ENCODE measurements at places on chromosomes 6 and 20.

DNA sequence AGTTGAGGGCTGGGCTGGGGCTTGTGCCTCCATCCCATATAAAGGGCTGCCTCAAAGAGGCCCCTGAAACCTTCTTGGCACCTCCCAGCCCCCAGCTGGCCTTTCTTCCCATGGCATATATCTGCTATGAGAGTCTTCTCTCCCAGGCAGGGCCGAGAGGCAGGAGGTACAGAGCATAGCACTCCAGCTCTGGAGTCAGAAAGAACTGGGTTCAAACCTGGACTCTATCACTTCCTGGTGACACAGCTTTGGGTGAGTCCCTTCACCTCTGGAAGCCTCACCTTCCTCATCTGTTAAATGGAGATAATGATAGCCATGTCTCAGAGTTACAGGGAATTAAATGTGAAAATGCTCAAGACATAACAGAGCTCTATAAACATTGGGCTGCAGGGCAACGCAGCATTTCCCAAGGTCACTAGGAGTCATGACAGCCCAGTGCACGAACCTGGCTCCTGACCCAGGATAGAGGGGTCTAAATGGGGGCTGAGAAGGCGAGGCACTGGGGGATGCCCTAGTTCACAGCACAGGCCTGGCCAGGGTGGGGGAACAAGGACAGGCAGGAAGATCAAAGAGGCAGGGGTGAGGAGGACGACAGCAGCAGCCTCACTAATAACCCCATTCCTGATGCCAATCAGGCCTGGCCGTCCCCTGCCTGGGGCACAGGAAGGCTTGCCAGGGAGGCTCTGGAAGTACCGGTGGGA lies 1.9 kb downstream of the FAM83C start:
- DNase-seq, result no peak

- no peak for DNase-seq
These were observed 574.2 kb downstream of the KHDRBS2 start for GRCh38 chr6:61711849-61712248.

DNA sequence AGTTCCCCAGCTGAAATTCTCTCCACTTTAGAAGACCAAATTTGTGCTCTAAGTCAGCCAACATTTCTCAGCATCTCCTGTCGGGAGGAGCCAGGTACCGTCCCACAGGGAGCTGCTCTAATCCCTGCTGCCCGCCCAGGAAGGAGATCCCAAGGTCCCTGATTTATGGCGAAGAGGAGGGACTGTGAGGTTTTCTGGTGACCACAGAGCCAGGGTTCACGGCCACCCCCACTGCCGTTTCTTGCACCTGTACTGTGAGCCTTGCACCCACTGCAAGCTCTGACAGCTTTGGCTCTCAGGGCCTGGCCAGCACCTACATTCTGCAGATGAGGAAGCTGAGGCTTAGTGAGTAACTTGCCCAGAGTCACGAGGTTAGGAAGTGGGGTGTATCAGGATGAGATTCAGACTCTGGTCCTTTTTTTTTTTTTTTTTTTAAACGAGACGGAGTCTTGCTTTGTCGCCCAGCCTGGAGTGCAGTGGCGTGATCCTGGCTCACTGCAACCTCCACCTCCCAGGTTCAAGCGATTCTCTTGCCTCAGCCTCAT lies 34.9 kb downstream of the FOXC1 start:
- no peak for DNase-seq

GRCh38 chr6:107539409-107539808 lies 49.5 kb downstream of the SOBP start:
- peak; percentile 36 for DNase-seq

DNA sequence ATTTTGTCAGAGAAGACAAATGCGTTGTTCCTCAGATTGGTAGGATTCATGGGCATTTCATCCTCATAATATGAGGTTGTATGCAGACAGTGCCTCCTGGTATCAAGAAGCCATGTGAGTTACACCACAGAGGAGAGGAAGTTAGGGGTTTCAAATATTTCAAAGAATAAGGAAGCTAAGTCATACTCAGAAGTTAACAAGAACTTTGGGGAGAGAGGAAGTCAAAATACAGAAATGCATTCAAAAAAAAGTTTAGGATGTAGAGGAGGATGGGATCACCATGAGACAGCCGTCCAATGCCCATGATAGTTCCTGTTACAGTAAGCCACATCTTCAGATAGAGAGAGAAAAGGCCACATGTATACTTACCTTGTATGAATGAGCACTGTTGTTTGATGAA lies 22.3 kb downstream of the HLA-DOB start:
- DNase-seq, result no peak

DNA sequence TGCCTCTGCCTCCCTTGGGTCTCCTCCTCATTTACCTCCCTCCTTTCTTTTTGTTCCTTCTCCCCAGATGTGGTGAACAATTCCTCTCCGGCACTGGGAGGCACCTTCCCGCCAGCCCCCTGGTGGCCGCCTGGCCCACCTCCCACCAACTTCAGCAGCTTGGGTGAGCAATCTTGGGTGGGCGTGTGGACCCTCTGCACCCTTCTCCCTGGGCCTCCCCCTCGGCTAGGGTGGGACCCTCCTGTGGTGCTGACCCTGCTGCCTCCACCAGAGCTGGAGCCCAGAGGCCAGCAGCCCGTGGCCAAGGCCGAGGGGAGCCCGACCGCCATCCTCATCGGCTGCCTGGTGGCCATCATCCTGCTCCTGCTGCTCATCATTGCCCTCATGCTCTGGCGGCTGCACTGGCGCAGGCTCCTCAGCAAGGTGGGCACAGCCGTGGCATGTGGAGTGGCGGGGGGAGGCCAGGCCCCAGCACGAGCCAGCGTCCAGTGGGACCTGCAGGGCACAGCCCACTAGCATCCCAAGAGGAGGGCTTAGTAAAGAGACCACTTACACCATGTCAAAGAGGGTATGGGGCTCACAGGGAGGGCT lies 8.8 kb downstream of the DDR1 start:
- no peak for DNase-seq

DNA sequence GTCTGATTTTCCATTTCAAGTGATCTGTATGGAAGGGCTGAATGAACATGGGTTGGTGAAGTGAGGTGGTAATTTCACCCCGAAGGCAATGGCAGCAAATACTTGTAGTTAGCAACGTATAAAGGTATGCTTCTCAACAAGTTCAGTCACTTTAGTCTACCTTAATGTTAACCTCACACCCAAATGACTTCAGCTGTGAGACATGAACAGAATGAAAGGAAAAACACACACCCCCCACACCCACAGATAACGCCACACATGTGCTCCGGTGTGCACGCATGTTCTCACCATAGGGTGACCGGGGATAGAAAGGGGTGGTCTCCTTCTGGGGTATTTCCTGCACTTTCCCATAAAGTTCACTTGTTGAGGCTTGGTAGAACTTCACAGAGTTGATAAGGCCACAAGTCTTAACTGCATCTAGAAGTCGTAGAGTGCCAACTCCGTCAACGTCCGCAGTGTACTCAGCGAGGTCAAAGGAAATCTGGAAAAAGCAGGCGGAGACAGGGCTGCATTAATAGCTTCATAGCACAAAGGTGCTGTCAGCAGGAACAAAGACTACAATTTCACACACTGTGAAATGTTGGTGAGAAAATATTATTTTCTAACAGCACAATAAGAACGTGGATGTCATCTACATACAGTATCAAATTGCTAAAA lies 284.8 kb downstream of the GMDS start:
- no peak for DNase-seq

DNA sequence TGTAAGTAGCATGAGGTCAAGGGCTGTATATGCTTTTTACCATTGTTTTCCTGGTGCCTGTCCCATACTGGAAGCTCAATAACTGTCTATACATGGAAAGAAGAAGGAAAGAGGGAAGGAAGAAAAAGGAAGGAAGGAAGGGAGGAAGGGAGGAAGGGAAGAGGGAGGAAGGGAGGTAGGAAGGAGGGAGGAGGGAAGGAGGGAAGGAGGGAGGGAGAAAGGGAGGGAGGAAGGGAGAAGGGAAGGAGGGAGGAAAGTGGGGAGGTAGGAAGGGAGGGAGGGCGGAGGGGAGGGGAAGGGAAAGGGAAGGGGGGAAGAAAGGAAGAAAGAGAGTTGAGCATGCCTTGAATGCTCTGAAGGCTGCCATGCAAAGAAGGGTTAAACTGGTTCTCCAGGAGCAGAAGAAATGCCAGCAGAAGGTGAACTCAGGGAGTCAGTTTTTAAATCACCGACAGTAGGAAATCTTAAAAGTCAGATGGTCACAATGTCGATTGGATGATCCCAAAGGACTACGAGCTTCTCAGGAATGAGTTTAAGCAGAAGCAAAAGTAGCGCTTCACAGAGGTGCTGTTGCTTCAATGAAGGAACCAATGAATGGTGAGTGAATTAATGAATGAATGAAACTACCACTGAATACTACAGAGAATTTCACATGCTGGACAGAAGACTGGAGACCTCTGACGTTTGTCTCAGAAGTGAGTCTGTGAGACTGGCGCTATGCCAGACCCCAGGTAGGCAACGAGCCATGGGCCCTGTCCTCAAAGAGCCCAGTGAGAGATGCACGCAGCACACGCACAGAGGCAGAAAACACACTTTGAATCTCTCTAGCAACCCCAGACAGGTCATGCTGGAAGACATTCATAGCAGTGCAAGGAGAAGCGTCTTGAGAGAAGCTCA lies 117.6 kb downstream of the MRPL14 start:
- no peak for DNase-seq

- no peak for DNase-seq
These were observed 54.8 kb upstream of the GCM1 start for GRCh38 chr6:53203483-53203882.

DNA sequence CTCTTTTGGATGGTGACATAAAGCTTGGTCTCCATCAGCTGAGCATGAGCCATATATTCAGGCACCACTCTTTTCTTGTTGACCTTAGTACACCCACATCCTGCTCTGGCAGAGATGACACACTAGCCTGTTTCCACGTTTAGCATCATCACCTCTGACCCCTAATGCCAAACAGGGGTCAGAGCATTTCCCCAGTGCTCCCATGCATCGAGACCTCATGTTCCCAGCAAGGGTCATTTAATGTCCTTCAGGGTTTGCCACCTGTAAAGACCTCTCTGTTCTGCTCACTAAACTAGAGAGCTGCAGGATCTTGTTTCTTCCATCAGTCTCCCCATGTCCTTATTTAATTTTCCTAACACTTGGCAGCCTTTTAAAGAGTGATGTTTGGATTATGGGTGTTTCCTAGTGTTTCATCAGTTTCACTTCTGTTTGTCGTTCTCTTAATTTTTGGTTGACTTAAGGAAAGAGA lies 97.5 kb downstream of the AIG1 start:
- no peak for DNase-seq

GRCh38 chr6:139647016-139647415 lies 272.6 kb upstream of the CITED2 start:
- no peak for DNase-seq

- no peak for DNase-seq
These were observed 5.2 kb downstream of the STX11 start for GRCh38 chr6:144155529-144155928.

Data from NCI-H1436 (cell line).